ENCODE measurements at places on chromosomes 3 and 15.

DNA sequence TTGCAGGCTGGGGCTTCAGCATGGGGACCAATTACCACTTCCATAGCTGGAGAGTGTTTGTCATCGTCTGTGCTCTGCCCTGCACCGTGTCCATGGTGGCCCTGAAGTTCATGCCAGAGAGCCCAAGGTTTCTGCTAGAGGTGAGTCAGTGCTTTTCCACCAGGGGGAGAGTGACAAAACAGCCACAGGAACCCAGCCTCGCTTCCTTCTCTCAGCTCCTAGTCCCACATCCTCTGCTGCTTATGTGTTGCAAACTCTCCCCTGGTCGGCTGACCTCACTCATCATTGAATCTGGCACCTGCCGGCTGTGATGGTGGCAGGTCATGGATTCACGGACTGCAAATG, 158.3 kb downstream of the SV2B start:
- no peak for DNase-seq

DNA sequence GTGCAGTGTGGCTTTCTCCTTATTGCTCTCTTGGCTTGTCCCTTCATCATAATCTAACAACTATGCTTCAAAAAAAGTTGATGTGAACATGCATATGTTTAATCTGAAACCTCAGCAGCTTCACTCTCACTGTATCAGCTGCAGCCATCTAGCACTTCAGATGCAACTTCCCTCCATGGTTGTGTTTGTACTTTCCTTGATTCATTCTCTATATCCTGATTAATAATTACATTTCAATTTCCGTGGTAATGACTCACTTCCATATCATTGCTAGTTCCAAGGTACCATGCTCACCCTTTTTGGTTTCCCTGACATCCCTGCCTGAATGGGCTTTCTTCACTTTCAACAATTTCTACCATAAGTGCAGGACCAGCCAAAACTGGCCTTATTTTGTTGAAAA, 51.2 kb downstream of the MDFIC2 start:
- DNase-seq, result no peak

GRCh38 chr3:187334904-187335303, 33.3 kb upstream of the RTP4 start:
- no peak for DNase-seq

GRCh38 chr3:107581230-107581629, 58.5 kb downstream of the BBX start:
- no peak for DNase-seq

GRCh38 chr3:102329066-102329465, 105.7 kb upstream of the ZPLD1 start:
- no peak for DNase-seq

- DNase-seq, result no peak
Measured at GRCh38 chr3:182843478-182843877, 50.2 kb downstream of the ATP11B start.

DNA sequence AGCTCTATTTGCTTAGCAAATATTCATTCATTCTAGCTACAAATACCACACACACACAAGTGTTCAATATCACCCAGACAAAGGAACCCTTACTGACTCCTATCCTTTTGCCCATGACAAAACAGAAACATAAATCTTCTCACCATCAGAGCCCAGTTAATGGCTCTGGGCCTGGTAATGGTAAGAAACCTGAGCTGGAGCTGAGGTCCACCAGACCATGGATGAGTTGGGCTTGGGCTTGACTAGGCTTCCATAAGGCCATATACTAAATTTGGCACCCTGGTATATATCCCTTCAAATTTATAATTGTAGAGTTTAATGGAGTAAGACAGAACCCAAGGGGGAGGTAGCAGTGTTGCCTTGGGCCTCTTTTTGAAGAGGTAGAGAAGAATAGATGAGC, 29.4 kb downstream of the GPR176 start:
- no peak for DNase-seq

GRCh38 chr3:137330246-137330645, 372.5 kb downstream of the IL20RB start:
- no peak for DNase-seq

- DNase-seq, result no peak
Measured at GRCh38 chr3:46102059-46102779, 74.9 kb upstream of the XCR1 start.

Data from T follicular helper cell (primary cell).